Hypothalamus (tissue), 51 donors: ENCODE measurements at places on chromosomes 6 and 20.

GRCh38 chr6:38234934-38235682 is 404.6 kb downstream of the BTBD9 start:
- DNase-seq = no peak

DNA sequence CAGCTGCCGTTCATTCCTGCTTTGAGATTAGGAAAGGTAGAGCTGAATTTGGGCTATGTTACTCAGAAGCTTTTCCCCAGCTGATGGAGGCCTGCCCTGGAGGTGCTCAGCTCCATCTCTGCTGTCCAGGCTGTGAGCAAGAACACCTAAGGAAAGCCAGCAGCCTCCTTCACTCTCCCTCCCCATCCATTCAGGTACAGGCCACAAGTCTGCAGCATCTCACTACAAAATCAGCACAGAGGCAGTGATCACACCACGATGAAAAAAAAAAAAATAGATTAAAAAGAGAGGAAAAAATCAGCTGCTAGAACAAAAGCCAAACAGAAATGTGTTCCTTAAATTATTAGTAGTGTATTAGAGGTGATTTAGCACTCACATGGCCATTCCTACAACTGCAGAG is 515.0 kb downstream of the CDH26 start:
- DNase-seq = no peak

DNA sequence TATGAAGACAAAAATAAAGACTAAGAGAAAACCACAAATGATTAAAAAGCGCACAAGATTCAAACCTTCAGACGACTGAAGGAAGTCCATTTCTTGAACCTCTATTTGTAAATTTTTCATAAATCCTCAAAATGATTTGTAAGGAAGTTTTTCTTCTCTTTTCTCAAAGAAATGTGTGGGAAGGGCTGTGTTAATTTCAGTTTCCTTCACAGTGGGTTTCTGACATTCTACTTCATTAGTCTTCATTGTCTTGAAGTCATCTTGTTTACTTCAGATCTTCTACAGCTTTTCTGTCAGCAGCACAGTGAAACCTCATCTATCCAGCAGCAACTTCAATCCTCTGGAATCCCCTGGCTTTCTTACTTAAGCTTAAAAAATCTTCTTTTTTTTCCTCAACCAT is 87.6 kb upstream of the MYLIP start:
- DNase-seq = no peak

- DNase-seq = no peak
These were observed 59.5 kb upstream of the AGPAT4 start for GRCh38 chr6:161333410-161333809.

DNA sequence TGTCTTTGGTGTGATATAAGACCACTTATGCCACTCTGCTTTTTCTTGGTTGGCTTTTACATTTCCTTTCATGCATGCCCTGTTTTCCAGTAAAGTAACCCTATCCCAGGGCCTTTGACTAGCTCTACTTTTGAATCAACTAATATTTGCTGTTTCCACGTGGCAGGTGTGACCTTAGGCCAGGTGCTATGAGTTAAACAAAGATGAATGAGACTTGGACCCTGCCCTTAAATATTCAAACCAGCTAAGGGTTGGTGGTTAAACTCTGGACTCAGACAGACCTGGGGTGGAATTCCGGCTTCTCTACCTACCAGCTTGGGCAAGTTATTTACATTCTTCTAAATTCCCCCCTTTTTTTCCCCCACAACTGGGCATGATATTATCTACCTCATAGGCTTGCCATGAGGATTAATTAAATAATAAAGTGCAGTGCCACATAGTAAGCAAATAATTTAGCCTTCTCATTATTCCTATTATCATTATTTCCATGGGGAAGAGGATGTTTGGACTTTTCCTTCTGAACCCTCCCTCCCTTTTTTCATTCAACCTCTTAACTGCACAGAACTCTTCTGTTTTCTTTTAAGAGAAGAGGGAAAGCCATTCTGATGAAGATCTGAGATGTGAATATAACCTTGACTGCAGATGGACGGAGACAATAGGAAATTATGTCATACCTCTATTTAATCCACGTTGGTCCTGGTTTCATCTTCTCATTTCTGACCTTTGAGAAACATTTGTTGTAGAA is 143.6 kb upstream of the TNFAIP3 start:
- DNase-seq = no peak

GRCh38 chr20:38275815-38276550 is 15.4 kb upstream of the KIAA1755 start:
- no peak for DNase-seq

DNA sequence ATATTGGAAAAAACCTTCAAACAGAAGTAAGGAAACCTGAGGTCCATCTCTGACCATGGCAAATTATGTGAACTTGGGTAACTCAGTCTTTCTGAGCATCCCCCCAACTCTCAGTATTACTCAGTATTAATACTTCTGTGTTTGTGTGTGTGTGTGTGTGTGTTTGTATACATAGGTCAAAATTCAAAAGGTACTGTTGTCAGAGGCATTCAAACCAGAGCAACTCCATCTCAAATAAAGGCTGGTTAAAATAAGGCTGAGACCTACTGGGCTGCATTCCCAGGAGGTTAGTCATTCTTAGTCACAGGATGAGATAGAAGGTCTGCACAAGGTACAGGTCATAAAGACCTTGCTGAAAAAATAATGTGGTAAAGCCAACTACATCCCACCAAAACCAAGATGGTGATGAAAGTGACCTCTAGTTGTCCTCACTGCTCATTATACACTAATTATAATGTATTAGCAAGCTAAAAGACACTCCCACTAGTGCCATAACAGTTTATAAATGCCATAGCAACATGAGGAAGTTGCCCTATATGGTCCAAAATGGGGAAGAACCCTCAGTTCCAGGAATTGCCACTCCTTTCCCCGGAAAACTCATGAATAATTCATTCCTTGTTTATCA is 33.3 kb upstream of the SLC22A16 start:
- no peak for DNase-seq

DNA sequence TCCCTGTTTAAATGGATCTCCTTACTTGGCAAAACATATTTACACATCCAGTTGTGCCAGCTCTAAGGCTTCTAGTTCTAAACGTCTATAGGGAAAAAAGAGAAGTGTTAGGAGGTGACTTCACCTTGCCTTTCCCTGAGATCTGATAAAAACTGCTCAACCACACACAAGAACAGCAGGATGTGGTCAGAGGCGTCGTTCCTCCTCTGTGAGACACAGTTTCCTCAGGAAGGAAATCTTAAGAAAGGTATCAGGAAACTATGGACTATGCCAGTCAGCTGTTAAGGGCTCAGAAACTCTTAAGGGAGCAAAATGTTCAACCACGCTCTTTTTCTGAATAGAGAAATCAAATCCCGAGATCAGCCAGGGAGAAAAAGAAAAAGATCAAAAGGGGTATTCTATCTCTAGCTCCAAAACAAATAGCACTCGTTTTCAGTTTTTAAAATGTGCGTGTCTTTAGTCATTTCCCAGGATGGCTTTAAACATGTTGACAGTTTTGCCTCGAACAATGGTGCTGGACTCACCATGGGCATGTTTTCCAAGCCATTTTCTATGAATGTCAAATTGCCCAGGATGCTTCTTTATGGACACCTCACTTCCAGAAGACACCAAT is 154.5 kb downstream of the HACE1 start:
- no peak for DNase-seq

GRCh38 chr20:23686046-23686750 is 2.6 kb downstream of the CST4 start:
- no peak for DNase-seq

DNA sequence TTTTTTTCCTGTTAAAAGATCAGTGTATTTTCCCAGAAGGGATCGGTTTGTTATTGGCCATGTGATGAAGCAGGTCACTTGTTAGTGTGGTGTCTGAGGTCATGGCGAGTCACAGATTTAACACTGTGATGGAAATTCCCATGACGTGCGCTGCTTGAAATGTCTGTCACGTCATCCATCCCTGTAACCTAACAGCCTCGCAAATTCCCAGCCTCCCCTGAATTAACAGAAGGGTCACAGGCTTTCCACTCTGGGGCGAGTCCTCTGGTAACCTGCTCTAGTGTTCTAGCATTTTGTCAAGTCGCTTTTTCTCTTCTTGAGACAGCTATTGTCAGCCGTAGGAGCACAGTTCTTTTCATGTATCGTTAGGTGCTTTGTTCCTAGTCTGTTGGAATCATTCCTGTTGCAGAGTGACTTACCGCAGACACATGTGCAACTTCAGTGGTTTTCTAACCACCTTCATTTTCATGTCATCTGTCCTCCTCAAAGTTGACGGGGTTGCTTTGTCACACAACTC is 137.2 kb downstream of the MAP3K4 start:
- no peak for DNase-seq

- DNase-seq = no peak
These were observed 6.0 kb downstream of the SRC start for GRCh38 chr20:37351689-37352607.

DNA sequence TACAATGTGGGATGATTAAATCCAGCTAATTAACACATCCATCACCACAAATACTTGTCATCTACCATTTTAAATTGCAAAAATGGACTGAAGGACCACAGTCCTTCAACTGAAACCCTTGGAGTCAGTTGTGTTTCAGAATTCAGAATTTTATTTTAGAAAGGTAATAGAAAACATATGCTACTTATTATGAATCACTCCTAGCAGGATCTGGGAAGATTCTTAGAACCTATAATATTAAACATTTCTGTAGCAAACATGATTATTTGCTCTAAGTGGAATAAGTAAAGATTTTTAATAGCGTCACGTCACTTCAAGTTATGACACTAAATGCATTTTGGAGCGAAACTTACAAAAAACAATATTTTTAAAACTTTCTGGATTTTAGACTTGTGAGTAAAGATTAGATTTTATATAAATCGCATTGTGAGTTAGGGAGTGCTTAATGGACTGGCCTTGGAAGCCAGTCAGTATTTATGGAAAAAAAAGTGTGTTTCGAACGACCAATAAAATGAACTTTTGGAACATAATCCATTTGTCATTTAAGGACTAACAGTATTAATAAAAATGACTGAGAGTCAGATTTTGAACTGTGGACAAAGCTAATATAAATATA is 71.8 kb upstream of the PHACTR2 start:
- no peak for DNase-seq

DNA sequence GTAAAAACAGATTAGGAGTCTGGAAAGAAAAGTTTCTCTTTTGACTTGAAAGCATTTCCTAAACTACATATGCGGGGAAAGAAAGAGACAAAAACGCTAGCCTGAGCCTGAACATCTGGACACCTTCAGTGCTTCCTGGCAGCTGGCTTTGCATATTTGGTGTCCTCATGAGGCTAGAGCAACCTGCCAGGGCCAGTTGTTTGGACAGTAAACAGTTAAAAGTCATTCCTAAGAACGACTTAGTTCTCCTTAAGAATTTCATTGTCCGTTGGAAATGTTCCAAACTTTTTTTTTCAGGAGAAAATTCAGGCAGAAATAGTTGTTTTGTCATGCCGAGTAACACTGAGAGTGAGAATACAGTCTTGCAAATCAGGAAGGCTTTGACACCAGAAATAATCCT is 199.8 kb downstream of the SMOC2 start:
- no peak for DNase-seq

DNA sequence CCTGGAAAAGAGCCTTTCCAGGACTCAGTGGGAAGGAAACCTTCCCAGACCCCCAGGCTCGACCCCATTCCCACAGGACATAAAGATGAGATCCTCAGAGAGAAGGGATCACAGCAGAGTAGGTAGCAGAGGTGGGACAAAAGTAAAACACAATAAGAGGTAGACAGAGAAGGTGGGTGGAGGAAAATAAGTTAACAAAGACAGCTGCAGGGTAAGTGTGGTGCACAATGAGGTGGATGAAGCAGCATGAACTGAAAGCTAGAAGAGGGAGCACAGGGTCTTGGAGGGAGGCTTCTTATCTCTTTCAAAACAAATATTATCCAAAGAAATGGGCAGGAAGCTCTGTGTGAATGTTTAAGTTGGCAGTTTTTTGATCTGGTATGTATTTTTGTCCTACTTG is 14.0 kb upstream of the MAP7 start:
- DNase-seq = no peak

DNA sequence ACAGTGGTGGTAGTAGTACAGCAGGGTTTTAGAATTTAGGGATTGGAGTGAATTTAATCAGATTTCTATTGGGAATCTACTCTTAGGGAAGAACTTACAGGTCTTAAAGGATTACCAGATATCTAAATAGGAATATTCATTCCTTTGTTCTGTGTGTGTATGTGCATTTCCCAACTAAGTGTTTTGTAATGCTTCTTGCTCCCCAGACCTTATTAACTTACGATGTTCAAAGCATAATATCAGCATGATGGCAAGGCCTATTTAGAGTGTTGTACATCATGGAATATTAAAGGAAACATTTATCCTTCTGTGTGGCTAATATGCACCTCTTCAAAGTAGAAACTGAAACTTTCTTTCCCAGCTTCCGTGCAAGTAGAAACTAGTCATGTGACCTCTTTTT is 133.9 kb downstream of the EPM2A start:
- no peak for DNase-seq

DNA sequence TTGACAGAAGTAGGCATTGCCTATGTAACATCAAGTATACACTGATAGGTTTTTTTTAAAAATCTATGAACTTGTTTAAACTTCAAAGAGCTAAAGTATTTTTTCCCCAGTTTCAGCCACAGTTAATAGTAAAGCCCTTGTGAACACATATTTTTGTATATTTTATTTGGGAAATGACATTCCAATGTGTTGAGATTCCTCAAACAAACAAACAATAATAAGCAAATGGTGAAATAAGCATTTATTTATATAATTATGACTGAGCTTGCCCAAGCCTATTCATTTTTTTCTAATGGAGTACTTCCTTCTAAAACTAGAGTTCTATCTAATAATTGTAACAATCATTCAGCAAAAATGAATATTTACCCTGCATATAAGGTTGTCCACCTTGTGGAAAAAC is 12.5 kb downstream of the SYCP2 start:
- DNase-seq = no peak

DNA sequence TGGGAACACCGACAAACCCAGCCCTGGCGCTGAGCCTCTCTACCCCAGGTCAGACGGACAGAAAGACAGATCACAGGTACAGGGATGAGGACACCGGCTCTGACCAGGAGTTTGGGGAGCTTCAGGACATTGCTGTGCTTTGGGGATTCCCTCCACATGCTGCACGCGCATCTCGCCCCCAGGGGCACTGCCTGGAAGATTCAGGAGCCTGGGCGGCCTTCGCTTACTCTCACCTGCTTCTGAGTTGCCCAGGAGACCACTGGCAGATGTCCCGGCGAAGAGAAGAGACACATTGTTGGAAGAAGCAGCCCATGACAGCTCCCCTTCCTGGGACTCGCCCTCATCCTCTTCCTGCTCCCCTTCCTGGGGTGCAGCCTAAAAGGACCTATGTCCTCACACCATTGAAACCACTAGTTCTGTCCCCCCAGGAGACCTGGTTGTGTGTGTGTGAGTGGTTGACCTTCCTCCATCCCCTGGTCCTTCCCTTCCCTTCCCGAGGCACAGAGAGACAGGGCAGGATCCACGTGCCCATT is 15.3 kb downstream of the VEGFA start:
- no peak for DNase-seq
